ENCODE measurements at places on chromosomes 16 and 17.

DNA sequence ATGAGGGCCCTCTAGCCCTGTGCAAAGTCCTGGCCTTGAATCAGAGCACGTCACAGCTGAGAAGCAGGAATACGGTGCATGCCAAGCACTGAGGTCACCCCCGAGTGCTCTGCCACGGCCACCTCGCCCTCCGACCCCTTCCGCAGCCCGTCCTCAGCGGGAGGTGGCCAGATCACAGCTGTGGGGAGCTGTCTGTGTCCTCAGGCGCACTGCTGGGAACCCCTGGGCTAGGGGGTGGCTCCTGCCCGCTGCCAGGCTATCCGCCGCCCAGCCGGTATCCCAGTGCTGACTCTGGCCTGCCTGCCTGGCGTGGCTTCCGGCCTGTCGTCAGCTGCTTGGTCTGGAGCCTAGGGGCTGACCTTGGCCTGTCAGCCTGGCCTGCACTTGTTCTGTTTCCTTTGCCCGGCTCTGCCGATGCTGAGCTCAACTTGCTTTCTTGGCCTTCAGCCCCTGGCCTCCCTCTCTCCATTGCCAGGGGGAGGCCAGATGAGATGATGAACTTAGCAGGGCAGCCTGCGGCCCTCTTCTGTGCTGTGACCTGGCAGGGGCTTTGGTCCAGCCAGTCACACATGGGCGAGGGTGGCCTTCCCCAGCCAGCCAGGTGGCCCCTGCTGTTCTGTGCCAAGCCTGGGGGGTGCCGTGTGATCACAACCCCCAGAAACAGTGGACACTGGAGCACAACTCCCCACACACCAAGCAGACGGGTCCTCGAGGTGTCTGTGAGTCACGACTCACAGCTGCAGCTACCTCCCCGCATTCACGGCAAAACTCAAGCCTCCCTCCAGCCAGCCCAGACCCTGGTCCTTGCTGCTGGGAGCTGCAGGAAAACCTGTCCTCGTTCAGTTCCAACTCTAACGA, 77.3 kb downstream of the ZDHHC7 start:
- DNase-seq: no peak

GRCh38 chr17:72311004-72311403, 190.2 kb downstream of the SOX9 start:
- no peak for DNase-seq

DNA sequence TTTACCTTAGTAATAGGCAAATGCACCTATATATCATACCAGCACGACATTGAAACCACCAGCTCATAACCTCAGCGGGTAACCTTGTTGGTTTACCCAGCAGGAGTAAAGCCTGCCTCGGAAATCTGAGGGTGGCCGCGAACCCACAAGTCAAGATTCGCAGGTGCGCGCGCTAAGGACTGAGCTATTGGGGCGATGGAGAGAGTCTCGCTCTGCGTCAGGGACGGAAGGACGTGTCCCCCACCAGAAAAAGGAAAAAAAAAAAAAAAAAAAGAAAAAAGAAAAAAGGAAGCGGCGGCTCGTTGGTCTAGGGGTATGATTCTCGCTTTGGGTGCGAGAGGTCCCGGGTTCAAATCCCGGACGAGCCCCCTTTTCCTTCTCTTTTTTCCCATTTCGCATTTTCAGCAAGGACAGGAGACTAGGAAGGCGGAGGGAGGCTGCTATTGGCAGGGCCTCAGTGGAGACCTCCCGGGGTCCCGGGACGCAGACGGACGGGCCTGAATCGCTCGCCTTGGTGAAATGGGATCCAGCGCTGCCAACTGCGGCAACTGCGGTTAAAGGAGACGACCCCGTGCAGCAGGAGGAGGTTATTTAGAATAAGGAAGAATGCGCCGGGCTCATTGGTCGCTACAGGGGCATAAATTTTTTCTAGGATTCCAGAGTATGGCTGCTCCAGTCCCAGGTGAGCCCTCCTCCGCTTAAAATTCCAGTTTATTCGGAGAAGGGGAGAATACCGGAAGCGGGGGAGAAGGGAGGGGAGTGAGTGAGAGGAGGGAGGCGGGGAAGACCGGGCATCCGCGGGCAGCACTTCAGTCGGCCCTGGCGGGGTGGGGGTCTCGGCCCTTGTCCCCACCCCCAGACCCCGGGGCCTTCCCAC, at the start of gene OR1F1:
TSS of gene OR1F1 (plus strand) at position 407 of the 877 bp plus-strand sequence.
- DNase-seq: peak; percentile 54

DNA sequence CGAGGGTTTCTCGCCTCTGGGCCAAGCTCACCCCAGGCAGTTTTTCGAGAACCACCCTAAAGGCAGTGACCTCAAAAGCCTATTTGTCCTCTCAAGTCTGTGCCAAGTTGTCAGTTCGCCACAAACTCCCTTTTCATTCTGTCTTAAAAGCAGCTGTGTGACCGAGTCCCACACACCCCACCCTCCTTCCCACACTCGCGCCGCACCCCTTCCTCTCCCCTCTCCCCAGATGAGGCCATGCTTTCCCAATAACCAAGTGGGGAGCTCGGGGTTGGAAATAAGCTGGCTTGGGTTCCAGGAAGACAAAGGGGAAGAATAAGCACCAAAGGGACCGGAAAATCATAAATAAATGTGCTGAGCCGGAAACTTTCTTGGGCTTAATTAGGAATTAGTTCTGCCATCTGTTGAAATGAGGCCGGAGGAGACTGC, 36.7 kb downstream of the GRIN2C start:
- DNase-seq: no peak

DNA sequence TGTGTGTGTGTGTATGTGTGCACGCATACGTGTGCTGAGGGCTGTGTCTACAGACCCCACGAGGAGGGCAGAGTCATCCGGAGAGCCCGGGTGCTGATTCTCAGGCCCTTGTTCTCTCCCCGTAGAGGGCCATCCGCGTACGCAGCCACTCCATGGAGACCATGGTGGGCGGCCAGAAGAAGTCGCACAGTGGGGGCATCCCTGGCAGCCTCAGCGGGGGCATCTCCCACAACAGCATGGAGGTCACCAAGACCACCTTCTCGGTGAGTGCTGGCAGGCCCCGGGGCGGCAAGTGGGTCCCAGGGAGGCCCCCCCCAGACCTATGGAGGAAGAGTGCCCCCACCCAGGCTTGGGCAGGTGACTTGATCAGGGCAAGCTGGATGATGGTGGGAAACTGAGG, 45.5 kb downstream of the OR1D5 start:
- no peak for DNase-seq

- no peak for DNase-seq
Observed at GRCh38 chr17:72456075-72456474, 335.3 kb downstream of the SOX9 start.

- peak; percentile 33 for DNase-seq
Observed at GRCh38 chr16:21156767-21157467, 1.6 kb upstream of the LDAF1 start.

DNA sequence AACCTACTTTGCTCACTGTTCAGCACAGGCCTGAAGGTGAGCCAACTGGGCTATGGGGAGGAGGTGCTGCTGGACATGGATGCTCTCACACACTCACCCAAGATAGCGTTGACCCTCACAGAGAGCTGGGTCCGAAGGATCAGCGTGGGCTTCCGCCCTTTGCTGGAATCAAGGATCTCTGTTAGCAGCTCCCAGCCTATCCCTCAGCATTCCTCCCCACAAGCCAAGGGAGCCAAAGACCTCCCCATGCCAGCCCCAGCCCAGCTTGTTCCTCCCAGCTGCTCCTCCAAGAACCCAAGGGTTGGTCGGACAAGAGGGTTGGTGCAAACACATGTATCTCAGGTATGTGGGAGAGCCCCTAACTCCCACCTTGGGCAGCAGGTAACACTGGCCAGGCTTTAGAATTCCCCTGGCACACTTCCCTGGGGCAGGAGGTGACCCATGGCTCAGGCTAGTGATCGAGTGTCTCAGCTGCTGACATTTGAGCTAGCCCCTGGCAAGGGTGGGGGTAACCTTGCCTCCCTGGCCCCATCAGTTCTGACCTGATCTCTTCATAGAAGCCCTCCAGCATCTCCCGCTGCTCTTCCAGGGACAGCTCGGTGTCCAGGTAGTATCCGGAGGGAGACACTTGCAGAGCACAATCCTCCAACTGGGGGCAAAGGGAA, 8.3 kb downstream of the FHOD1 start:
- no peak for DNase-seq

DNA sequence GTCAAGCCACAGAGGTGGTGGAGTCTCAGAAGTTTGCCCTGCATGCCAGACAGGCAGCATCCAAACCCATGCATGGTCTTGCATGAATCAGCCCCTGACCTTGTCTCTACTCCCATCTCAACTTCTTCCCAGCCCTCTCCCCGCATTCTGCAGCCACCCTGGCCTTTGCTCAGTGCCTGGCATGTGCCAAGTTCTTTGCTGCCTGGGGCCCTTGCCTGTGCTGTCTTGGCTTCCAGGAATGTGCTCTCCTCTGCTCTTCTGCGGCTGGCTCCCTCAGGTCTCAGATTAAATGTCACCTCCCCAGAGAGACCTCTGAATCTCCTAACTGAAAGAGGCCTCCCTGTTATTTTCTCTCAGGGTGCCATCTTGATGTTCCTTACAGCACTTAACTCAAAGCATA, 17.6 kb downstream of the DRC3 start:
- no peak for DNase-seq

DNA sequence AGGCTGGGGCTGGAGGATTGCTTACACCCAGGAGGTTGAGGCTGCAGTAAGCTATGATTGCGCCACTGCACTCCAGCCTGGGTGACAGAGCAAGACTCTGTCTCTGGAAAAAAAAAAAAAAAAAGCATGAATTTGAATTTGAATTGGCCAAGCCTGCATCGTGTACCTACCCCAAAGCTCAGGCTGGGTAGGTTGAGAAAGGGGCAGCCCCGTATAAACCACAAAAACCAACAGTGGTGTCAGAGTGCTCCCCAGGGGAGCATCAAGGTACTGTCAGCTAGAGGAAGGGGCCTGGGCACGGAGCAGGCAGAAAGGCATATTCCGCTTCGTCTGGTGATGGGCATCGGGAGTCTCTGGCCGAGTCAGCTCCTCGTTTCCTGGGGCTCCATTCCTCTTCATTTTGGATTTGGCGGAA, 40.9 kb downstream of the RAP1GAP2 start:
- no peak for DNase-seq

DNA sequence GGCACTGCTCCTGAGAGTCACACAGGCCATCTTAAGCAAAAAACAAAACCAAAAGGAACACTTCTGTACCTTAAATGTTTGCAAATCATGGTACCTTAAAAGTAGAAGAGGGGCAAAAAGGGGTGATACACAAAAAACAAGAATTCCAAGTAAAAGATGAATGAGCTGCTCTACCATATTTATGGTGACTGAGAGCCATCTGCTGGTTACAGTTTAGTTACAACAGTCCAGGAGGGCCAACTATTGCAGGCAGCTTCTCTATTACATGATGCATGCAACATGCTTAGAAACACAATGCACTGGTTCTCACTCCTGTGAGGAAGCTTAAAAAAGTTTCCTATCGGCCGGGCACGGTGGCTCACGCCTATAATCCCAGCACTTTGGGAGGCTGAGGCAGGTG, 53.5 kb downstream of the STX8 start:
- peak; percentile 28 for DNase-seq

DNA sequence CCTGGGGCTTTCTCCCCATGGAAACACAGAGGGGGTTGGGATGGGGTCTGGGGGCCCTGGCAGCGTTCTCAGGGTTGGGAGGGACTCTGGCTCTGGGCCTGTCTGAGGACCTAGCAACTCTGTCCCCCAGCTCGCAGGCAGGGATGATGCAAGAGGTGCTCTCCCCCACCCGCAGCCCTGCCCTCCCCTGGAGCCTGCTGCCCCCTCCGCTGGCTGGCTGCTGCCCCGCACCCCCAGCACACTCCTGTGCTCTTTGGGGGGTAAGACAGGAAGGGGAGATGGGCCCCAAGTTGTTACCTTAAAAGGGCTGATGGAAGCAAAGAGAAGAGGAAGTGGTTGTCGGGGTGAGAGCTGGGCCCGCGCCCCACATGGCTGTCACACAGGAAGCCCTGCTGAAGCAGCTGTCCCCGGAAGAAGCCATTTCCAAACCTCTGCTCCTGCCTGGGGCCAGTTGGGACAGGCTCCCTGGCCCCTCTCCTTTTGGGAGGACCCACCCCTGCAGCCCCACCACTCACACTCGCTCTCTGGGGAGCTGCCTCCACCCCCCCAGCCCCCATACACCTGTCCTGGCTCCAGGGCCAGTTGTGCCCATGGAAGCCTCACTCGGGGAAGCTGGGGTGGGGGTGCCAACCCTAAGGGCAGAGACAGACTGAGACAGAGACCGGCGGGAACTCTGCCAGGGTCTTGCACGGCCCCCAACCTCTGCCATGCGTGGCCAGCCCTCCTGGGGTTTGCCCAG, 2.5 kb downstream of the CORO1A start:
- DNase-seq: no peak

- DNase-seq: no peak
Observed at GRCh38 chr17:10147761-10148415, 50.5 kb downstream of the GAS7 start.

GRCh38 chr16:30649725-30650368, 913 bp upstream of the PRR14 start:
- no peak for DNase-seq

GRCh38 chr17:59370593-59371299, 39.3 kb downstream of the YPEL2 start:
- DNase-seq: no peak

DNA sequence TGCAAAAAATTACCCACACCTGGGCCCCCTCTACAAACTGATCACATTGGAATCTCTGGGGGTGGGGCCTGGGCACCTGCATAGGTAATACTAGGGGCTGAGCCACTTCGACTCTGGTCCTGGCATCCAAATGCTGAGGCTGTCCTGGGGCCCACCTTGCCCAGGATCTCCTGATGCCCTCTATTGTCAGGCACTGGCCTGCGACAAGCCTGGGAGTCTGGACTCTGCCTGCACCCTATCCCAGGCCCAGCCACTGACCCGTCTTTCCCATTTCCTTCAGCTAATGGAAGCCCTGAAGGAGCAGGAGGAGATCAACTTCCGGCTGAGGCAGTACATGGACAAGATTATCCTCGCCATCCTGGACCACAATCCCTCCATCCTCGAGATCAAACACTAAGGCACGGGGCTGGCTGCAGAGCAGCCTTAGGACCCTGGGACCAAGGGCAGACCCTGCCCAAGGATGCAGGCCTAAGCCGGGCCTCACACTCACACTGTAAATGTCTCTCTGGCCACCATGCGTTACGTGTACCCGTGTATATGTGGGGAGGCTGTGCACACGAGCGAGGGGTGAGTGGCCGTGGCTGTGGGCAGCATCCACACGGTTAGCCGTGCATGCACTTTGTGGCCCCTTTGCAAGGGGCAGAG, 140.0 kb downstream of the RAB11FIP4 start:
- no peak for DNase-seq

DNA sequence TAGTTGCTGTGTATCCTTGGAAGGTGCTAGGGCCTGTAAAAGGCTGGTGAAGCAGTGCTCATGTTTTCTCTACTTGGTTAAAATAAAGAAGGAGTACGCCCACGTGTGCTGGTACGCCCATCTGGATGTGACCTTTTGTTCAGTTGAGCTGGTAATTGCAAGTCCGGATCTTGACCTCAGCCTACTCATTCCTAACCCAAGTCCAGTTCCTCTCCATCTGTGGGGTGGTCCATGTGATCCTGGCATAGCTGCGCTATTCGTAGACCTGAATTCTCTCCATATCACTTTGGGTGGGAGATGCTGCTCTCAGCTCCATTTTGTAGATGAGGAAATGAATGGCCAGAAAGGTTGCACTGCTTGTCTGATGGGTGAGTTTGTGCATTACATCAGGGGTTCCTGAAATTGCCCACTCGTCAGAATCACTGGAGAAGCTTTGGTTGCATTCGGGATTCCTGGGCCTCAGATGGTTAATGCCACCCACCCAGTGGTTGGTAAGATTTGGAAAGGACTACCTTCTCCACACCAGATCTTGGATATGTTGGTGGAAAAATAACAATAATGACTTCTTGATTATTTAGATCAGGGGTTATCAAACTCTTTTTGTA, 328.8 kb downstream of the CPPED1 start:
- DNase-seq: no peak

Data from NCI-H748 treated with DMSO at 0.1 percent for 48 hours (cell line).